ENCODE measurements at places on chromosomes 11 and 22.

- no peak for DNase-seq
Observed at GRCh38 chr11:64714666-64715065, 8.3 kb downstream of the NRXN2 start.

DNA sequence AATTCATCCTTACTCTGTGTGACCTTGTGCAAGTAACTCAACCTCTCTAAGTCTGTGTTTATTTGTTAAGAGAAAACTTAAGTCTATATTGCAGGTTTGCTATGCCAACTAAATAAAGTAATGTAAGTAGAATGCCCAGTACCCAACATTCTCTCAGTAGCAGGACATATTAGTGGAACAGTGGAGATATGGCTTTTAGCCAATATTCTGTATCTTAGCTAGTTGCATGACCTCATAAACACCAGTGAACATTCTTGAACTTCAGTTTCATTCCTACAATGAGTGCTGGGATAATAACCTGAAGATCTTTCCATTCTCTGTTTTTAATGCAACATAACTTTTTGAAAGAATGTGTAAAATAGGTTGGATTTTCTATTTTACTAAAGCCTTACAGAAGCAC is 77.0 kb downstream of the RAB38 start:
- no peak for DNase-seq

GRCh38 chr11:35063488-35063931 is 75.5 kb upstream of the CD44 start:
- no peak for DNase-seq

- DNase-seq, result no peak
Observed at GRCh38 chr22:26901198-26901816, 243.9 kb downstream of the MIAT start.

- no peak for DNase-seq
Observed at GRCh38 chr11:59187035-59187434, 15.1 kb downstream of the DTX4 start.

DNA sequence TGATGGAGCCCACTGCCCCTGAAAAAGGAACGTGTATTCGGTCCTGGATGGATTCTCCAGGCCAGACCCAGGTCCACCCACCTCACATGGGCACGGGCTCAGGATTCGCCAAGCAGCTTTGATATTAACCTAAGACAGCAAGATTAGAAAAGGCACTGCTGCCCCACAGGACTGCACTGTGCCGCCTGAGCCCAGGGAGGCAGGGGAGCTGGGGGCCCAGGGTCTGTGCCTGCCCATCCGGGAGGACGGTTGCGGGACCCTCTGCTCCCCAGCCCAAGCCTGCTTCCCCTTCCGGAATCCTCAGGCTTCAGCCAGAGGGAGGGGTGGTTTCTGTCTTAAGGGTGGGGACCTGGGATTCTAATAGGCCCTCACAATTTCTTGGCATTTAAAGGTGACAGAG is 13.5 kb upstream of the VSIG10L2 start:
- no peak for DNase-seq

- DNase-seq, result no peak
Observed at GRCh38 chr22:48474881-48475280, 1352.8 kb downstream of the BRD1 start.

DNA sequence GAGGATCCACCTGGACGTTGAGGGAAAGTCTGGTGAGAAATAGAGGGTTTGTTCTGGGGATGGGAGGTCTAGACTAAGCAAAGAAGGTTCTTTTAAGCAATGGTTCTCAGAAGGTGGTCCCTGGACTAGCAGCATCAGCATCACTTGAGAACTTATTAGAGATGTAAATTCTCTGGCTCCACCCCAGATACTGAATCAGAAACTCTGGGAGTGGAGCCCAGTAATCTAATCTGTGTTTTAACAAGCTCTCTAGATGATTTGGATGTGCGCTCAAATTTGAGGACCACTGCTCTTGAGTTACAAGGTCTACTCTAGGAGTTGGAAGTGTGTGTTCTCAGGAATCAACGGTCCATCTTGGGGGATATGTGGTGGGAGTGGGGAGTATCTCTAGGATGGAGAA is 3.3 kb upstream of the ABCG4 start:
- no peak for DNase-seq

GRCh38 chr11:75159151-75159953 is 8.4 kb downstream of the SLCO2B1 start:
- no peak for DNase-seq

DNA sequence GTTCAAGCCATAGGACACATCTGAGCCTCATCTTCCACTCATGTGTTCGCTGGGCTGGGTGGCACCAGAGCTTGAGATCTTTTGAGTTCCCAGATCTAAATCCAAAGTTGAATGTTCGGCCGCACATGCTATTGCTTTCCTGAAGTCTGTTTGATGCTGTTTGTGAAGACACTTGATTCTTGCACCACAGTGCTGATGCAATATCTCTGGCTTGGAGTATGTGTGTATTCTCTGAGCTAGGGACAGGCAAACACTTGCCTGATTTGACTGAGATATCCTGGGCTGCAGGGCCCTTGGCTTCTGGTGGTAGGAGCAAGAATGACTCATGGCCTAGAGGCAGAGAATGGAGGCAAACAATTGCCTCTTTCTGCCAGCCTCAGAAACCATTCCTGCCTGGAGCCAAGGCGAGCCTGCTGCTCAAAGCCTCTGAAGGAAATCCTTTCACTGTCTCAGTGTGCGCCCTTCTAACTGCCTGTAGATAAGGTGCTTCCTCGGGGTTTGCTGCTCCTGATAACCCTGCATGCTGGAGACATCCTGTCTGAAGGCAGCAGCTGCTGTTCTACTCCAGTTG is 73.0 kb downstream of the CYB5R2 start:
- DNase-seq, result peak; percentile 52

GRCh38 chr11:109734566-109734965 is 312.6 kb downstream of the C11orf87 start:
- DNase-seq, result peak; percentile 67

DNA sequence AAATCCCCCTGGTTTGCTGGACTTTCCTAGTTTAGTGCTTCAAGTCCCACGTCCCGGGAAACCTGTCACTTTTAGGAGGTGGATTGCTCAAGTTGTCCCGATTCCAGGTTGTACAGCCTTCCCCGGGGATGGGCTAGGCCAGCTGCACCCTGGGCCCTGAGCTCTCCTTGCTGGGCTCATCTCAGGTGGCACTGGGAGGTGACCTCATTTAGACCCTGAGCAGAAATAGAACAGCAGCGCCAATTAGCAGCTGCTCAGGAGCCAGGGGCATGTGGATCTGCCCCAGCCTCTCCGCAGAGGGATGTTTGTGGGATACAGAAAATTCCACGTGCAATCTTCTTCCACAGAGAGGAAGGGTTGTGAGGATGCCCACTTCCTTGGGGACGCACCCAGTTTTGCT is 9.6 kb upstream of the CERK start:
- no peak for DNase-seq

DNA sequence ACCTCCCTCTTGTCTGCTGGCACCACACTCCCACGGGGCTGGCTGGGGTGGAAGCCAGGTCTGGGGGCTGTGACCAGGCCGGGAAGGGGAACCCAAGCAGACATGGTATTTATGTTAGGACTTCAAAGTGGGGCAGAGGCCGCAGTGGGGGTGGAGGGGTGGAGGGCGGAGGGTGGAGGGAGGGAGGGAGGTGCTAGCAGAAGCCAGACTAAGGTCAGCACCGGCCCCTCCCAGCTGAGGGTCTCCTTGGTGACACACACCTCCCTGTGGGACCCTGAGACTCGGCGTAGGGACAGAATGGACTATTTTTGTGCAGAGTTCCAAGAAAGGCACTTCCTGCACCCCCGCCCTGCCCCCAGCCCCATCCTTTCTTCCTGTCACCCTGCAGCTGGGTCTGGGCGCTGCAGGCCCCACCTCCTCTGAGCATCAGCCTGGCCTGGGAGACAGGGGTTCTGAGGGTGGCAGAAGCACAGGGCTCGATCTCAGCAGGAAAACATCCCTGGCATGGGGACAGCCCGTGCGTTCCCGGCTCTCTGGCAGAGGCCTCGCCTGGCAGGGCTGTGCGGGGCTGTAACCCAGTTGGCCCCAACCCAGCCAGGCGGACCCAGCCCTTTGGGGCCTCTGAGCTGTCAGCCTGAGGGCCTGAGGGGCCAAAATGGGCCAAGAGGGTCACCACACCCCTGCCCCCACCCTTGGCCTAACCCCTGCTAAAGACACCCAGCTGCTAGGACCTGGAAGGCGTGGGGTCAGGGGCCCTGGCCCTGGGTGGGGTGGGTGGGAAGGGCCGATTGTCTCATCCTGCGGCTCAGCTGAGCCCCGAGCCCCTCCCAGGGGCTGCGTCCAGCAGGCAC is 9.6 kb upstream of the CD248 start:
- DNase-seq, result peak; percentile 81

DNA sequence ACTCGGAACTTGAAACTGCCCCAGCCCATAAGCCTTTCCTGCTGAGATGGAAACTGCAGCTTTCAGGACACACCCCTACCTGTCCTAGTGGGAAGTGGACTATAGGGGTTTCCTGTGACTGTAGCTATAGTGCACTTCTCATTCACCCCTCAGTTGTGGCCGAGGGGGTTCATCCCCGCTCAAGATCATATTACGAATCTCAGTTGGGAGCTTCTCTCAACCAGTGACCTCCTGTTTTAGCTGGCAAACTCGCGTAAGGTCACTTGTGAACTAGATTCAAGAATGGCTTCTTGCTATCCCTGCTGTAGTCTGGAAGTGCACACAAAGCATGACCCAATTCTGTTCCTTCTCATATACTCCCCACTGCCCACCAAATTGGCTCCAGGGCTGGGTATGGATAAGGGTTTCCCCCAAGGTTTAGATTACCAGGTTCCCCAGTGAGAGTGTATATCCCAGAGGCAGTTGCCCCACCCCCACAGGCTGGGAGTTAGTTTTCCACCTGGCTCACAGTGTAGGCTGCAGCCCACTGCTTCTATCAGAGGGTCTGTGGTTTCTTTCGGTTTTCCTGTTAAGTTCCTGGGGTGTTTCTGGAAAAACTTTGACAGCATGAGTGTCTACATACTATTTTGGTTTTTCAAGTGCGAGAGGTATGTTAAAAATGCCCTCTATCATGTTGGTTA is 812.9 kb downstream of the JRKL start:
- DNase-seq, result no peak

- peak; percentile 90 for DNase-seq
Observed at GRCh38 chr22:42780070-42780540, 59.4 kb upstream of the A4GALT start.

- no peak for DNase-seq
Observed at GRCh38 chr11:69880826-69881445, 61.7 kb upstream of the FGF3 start.

GRCh38 chr11:76553554-76554476 is 109.0 kb downstream of the EMSY start:
- no peak for DNase-seq

- DNase-seq, result no peak
Observed at GRCh38 chr22:20966883-20967696, at the start of gene AIFM3. Gene AIFM3, plus strand, starts transcription at chr22:20967255. Its CDS starts 690 bp downstream, at chr22:20967945.

DNA sequence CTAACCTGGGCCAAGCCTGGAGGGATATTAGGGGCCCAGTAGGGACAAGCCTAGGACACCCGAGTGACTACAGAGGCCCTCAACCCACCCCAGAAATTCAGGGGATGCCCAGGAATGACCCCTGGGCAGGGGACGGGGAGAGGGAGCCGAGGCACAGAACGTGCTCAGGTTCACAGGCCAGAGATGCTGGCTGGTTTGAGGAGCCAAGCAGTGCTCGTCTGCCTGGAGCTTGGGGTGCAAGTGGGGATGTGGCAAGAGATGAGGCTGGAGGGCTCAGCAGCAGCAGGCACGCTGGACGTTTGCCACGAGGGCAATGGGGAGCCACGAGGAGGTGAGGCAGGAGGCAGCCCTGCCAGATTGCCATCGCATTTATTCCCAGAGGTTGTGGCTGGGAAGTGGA is 34.0 kb upstream of the EMID1 start:
- DNase-seq, result no peak

DNA sequence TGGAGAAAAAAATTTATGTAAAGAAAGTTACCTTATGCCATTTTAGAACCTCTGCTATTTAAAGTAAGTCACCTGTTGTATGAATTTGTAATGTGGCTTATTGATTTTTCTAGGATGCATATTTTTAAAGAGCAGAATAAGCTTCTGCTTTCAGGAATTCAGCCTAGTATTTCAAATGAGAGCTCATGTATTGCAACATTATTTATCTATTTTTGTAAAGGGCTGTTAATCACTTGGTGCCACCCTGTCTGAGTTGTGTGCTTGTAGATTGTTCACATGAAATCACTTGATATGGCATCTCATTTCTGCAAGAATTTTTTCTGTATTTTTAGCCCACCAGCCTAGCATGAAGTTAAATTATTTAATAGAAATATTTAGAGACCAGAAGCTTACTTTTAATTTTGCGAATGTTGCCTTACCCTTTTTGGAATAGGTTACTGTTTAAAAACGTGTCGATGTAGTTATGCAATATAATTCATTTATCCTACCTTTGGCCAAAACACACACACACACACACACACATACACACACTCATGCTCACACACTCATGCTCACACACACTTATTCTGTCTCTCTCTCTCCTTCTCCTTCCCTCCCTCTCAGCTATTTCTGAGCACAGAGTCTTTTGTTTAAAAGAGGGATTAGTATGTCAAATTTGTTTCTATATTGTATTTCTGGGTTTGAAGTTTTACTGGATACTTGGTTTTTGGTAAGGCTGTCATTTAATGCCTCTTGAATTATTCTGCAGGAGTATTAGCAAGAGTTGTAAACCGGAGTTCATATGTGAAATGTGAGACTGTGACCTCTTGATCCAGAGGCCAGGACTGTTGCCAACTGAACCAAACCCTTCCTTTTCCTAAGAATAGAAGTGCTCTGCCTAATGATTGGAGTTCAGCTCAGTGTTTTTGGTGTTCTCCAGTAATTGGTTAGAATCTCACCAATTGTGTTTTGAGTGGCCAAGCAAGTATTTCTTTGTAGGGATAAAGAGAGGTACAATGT is 34.4 kb downstream of the YAP1 start:
- DNase-seq, result peak; percentile 49

GRCh38 chr11:68040957-68041591 is 2.2 kb downstream of the TCIRG1 start:
- no peak for DNase-seq

- peak; percentile 89 for DNase-seq
Observed at GRCh38 chr11:9601037-9601875, 27.8 kb downstream of the WEE1 start.

- no peak for DNase-seq
Observed at GRCh38 chr11:1755344-1755691, 4.9 kb upstream of the IFITM10 start.

DNA sequence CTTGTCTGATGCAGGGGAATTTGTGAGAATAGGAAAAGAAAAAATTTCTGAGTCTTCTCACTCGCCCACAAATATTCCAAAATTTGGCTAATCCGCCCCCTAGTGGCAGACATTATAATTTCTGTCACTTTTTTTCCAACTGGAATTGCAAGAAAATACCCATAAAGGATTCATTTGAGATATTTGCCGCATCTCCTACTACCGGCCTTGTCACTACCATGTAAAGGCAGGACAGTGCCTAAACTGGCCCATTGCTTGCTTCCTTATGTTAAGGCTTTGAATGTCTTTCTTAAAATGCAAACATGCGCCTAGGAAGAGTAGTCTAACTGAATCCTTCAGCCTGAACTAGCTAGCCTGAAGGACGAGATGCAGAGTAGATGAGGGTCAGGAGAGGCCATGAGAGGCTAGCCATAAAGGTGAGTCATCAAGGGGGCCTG is 9.3 kb upstream of the CEP295 start:
- DNase-seq, result peak; percentile 47

All from fibroblast of skin of right biceps (primary cell).